ENCODE measurements at places on chromosomes 4 and X. TPM values are rescaled to one million over a fixed set of nuclear protein-coding genes. Genes with fewer than 3 reads are reported as not detected.

DNA sequence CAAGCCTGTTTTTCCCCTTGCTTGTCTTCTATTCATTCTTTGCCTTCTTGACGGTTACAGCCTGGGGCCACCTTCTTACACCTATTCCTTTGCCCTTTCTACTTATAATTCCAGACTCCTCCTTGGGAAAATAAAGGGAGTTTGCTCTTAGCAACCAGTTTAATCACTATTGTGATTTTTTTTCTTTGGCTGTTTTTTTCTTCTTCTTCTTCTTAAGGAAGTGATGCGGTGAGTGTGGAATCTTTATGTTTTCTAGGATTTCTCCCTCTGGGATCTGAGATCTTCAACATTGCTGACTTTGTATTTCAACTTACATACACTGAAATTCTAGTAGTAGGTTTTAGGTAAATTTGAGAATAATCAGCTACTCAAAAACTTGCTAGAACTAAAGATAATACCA is 1.1 kb upstream of the KLHL13 start:
- no peaks in the 10 kb centered on the region for H3K36me3 ChIP-seq
- no peak overlapping the region for H3K4me3 ChIP-seq
- DNase-seq, result no peak
- H3K27me3 ChIP-seq, result no peaks in the 10 kb centered on the region

GRCh38 chrX:111164728-111165127 is 68.7 kb downstream of the PAK3 start:
- H3K4me1 ChIP-seq, result no peaks in the 10 kb centered on the region
- no peaks in the 10 kb centered on the region for H3K36me3 ChIP-seq
- H3K4me3 ChIP-seq, result no peak overlapping the region

DNA sequence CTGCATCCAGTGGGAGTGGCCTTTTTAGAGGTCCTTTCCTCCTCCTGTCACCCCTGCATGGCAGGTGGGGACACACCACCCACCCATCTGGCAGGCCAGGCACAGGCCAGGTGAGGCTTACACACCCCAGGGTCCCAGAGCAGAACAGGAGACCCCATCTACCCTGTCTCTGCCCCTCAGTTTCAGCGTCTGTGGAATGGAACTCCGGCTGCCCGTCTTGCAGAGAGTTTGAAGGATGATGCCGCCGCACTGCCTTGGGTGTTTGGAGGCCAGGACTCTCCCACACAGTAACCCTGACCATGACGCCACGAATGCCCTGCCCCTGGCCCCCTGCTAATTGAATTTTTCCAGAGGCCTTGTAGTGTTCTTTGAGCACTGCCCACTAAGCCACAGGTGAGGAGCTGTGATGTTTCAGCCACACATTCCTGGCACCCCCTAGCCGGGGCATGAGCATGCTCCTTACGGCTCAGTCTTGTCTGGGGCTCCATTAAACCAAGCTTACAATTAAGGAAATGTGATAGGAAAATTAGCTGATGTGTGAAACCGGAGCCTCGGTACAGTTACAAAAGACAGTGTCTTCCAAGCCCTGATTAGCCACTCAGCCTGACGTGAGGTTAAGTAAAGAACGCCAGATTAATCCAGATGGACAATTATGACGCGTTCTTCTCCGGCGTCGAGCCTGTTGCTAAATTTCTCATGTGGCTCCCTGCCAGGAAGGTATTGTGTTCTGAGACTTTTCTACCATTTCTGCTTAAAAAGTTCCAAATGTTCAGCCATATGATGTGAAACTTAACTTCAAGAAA is 39.3 kb downstream of the HMX1 start:
- no peaks in the 10 kb centered on the region for H3K27me3 ChIP-seq
- H3K4me3 ChIP-seq, result no peak overlapping the region
- no peak for DNase-seq
- no peak overlapping the region for H3K27ac ChIP-seq

DNA sequence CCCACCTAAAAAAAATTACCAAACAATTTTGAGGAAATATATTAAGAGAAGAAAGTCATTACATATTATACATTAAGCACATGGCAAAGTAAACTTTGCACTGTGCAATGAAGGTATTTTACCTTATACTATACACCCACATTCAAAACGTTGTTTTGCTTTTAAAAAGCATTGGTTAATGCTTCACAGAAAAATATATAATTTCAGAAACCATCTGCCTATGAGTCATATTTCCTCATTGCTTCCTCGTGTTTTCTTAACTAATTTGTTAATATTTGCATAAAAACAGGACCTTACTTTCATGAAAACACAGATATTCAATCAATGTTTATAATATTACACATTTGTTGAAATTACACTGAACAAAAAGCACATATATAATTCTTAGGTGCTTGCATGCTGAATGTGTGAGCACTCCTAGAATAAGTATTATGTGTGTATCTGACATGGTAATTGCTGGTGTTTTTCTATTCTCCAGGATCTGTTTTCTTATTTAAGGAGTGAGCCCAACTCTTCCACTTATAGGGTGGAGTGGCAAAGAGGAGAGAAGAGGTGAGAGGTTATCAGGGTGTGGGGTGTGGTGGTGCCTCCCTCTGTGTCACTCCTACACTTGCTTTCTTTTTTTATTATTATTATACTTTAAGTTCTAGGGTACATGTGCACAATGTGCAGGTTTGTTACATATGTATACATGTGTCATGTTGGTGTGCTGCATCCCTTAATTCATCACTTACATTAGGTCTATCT is 95.1 kb upstream of the IQCM start:
- DNase-seq, result no peak
- no peak overlapping the region for H3K27ac ChIP-seq
- no peaks in the 10 kb centered on the region for H3K4me1 ChIP-seq
- H3K4me3 ChIP-seq, result no peak overlapping the region
- H3K36me3 ChIP-seq, result no peaks in the 10 kb centered on the region

- H3K27me3 ChIP-seq, result no peaks in the 10 kb centered on the region
- H3K36me3 ChIP-seq, result no peaks in the 10 kb centered on the region
- H3K4me3 ChIP-seq, result peak overlapping the region; percentile 82
- 0 out of 2 replicates have a peak overlapping the region, but pooled peaks have one; percentile 30 for H3K27ac ChIP-seq
- DNase-seq, result no peak
Observed at GRCh38 chr4:159104694-159105414, 2.0 kb downstream of the RAPGEF2 start.

- H3K27me3 ChIP-seq, result no peaks in the 10 kb centered on the region
- H3K4me3 ChIP-seq, result no peak overlapping the region
- no peaks in the 10 kb centered on the region for H3K36me3 ChIP-seq
- H3K4me1 ChIP-seq, result no peaks in the 10 kb centered on the region
Observed at GRCh38 chr4:150681063-150681462, 99.1 kb downstream of the MAB21L2 start.

DNA sequence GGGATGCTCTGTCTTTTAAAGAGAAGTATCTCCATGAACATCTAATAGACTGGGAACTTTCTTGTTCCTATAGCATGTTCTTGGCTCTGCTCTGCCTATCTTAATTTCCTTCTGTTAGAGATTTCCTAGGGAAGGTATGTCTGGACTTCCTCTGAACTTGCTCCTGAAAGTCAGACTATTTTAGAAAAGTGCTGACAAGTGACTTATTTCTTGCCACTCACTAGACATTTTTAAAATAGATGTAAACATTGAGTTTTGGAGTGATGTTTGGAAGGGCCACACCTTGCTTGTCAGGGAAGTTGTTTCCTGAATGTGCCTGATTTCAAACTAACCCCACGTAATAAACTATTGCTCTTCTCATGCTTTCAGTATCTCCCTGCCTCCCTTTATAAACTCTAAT is 62.4 kb upstream of the ATP8A1 start:
- H3K4me3 ChIP-seq, result no peak overlapping the region
- no peak overlapping the region for H3K27ac ChIP-seq
- H3K27me3 ChIP-seq, result no peaks in the 10 kb centered on the region
- no peaks in the 10 kb centered on the region for H3K36me3 ChIP-seq
- no peaks in the 10 kb centered on the region for H3K4me1 ChIP-seq

GRCh38 chr4:141578451-141578850 is 57.9 kb upstream of the IL15 start:
- H3K4me3 ChIP-seq, result no peak overlapping the region
- H3K4me1 ChIP-seq, result no peaks in the 10 kb centered on the region
- no peaks in the 10 kb centered on the region for H3K36me3 ChIP-seq
- no peak overlapping the region for H3K27ac ChIP-seq
- DNase-seq, result no peak
- no peaks in the 10 kb centered on the region for H3K27me3 ChIP-seq

DNA sequence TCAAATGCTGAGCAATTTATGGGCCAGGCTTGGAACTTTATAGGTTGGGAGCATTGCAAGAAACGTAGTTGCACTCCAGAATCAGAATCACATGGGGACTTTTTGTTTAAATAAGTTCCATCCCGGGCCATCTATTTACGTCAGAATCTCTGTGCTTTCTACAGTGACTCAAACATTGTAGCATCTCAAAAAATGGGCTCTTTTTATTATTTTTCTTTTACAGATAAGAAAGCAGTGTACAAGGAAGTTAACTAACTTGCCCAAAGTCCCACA is 10.2 kb downstream of the CC2D2A start:
- peak overlapping the region; percentile 62 for H3K4me3 ChIP-seq
- H3K27me3 ChIP-seq, result no peaks in the 10 kb centered on the region
- H3K4me1 ChIP-seq, result peaks cover 11% of the 10 kb centered on the region
- no peaks in the 10 kb centered on the region for H3K36me3 ChIP-seq

- H3K27ac ChIP-seq, result no peak overlapping the region
- H3K4me3 ChIP-seq, result no peak overlapping the region
- no peaks in the 10 kb centered on the region for H3K4me1 ChIP-seq
- H3K27me3 ChIP-seq, result no peaks in the 10 kb centered on the region
- no peaks in the 10 kb centered on the region for H3K36me3 ChIP-seq
- DNase-seq, result no peak
Observed at GRCh38 chr4:13711233-13711785, 83.8 kb upstream of the BOD1L1 start.

- no peaks in the 10 kb centered on the region for H3K36me3 ChIP-seq
- no peak for DNase-seq
- no peak overlapping the region for H3K4me3 ChIP-seq
Observed at GRCh38 chrX:154000051-154000450, 19.7 kb downstream of the IRAK1 start.

DNA sequence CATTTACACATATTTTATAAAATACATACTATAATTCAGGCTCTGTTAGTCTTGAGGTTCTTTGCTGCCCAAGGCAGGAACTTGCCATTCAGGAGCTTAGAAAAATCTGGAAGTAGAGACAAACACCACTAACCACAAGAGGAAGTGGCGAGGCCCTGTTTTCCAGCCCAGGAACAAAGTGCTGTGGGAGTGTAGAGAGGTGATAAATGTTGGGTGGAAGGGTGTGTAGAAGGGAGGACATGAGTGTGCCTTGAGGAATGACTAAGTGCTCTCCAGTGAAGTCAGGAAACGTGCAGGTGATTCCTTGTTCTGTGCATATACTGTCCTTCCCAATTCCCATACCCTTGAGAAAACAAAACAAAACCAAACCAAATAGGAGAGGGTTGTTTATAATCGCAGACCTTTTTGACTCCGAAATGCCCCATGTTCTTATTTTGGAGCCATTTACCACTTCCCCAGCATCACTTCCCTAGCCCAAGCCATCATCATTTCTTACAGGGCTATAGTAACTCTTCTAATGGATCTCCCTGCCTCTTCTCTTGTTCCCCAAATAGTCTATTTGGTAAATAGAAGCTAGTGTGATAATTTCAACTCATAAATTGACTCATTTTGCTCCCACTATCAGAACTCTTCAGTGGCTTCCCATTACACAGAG is 83.2 kb downstream of the GPAT3 start:
- no peak for DNase-seq
- peaks cover 27% of the 10 kb centered on the region for H3K4me1 ChIP-seq
- H3K27me3 ChIP-seq, result no peaks in the 10 kb centered on the region
- peak overlapping the region; percentile 12 for H3K4me3 ChIP-seq
- no peaks in the 10 kb centered on the region for H3K36me3 ChIP-seq

DNA sequence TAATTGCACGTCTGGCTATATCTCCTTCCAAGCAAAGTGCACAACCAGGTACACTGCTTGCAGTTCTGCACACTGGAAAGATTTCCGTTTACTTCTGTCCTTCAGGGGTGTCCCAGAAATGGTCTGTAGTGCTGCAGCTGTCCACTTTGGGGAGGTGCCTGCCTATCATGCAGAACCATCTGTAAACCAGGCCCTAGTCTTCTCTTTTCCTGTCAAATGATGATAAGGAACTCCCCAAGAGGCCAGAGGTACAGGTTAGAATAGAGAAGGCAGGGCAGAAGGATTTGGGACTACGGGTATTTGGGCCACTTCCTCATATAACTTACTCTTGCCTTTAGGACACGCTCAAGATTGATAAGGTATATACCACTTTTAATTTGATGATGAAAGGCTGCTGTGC is 746.9 kb downstream of the FAT4 start:
- no peaks in the 10 kb centered on the region for H3K27me3 ChIP-seq
- no peak for DNase-seq
- H3K27ac ChIP-seq, result no peak overlapping the region
- no peaks in the 10 kb centered on the region for H3K36me3 ChIP-seq
- no peak overlapping the region for H3K4me3 ChIP-seq

DNA sequence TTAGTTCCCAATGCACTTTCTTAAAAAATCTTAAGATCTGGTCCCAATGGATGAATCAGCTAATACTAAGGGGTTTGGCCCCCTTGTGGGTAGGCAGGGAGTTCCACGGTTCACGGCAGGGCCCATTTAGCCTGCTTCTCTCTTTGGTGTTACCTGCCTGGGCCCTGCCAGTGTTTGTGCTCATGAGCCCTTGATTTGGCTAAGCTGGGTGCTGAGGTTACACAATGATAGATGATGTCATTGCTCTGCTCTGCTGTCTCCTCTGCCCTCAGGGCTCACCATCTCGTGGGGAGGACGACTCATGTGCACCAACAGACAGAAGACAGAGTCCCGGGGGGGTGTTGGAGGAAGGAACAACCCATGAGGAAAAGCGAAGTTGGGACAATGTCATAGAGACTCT is 24.4 kb downstream of the RTL5 start:
- H3K4me3 ChIP-seq, result no peak overlapping the region
- H3K36me3 ChIP-seq, result no peaks in the 10 kb centered on the region
- H3K27ac ChIP-seq, result no peak overlapping the region
- H3K27me3 ChIP-seq, result no peaks in the 10 kb centered on the region
- no peak for DNase-seq

GRCh38 chr4:70008771-70009170 is 13.0 kb downstream of the STATH start:
- no peaks in the 10 kb centered on the region for H3K36me3 ChIP-seq
- H3K4me1 ChIP-seq, result no peaks in the 10 kb centered on the region
- no peak overlapping the region for H3K27ac ChIP-seq
- H3K4me3 ChIP-seq, result no peak overlapping the region
- no peak for DNase-seq
- no peaks in the 10 kb centered on the region for H3K27me3 ChIP-seq

The RPS6KA6 gene
- not detected for total RNA-seq

The PAGE4 gene
- total RNA-seq, result not detected

The SAP30 gene
- total RNA-seq, result 12.0 TPM

The ASB12 gene
- total RNA-seq, result not detected

The UCHL1 gene
- total RNA-seq, result 0.54 TPM

The SOX3 gene
- not detected for total RNA-seq

Data from HCT116 (cell line).